ENCODE measurements at places on chromosomes 11 and 22. TPM values are rescaled to one million over a fixed set of nuclear protein-coding genes. Genes with fewer than 3 reads are reported as not detected.

Gene AP1B1
- 74.1 TPM for total RNA-seq

Gene DDIAS
- 1.6 TPM for total RNA-seq

- ATAC-seq, result no peak
These were observed 2.3 kb upstream of the XBP1 start for GRCh38 chr22:28802595-28803123.

DNA sequence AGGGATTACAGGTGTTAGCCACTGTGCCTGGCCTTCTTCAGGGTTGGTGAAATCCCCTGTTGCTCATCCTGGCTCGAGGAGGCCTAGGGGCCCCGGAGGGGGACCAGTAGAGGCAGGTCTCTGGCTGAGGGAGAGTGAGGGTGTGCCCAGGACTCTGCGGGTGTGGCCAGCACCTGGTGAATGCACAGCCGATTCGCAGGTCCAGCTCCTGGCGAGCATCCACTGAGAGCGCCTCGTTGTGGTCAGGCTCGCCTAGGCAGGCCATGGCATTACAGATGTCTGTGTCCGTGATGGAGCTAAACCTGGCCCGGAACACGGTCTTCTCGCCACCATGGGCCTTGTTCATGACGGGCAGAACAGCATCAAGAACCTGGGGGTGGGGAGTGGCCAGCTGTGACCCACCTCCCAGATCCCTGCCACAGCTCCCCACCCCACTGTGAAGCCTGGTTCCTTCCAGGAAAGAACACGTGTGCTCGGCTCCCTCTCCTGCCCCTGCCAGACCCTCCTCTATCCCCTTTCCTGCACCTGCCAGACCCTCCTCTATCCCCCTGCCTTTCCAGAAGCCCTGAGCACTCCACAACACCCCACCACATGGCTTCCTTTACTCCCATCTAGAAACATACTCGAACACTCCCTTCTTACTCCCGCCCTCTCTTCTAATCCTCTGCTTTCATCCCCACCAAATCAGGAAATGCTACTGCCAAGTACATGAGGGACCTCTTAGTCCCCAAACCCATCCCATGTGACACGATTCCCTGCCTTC, 12.4 kb downstream of the TOP3B start:
- no peak for ATAC-seq

Gene KRTAP5-11
- total RNA-seq, result not detected

DNA sequence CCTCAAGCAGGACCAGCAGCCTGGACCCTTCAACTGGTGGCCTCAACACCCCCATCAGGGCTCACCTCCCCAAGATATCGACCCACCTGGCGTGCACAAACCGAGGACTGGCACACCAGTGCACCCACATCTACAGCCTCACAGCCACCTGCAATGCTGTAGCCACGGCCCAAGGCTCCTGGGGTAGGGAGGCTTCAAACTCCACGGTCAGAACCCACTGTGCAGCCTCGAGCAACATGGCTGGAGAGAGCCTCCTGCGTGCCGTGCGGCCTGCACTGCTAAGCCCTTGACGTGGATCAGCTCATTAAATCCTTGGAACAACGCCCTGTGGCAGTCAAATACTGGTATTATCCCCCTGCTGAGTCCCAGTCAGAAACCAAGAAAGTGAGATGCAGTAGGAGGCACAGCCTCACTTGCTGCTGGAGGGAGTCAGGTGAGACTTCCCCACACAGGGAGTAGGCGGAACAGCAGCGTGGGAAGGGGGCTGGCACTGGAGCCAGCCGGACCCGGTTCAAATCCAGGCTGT, 4.6 kb downstream of the CARD10 start:
- no peak for ATAC-seq

Gene OR5B12
- not detected for total RNA-seq

DNA sequence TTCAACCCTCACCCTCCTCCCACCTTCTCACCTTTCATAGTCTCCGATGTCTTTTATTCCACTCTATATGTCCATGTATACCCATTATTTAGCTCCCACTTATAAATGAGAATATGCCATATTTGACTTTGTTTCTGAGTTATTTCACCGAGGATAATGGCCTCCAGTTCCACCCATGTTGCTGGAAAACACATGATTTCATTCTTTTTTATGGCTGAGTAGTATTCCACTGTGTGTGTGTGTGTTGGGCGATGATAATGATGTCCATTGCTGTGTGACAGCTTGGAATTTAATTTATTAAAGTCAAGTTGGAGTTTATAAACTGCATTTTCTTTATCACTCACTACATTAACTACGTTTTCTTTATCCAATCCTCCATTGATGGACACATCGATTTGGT, 3.2 kb upstream of the HINFP start:
- no peak for ATAC-seq

DNA sequence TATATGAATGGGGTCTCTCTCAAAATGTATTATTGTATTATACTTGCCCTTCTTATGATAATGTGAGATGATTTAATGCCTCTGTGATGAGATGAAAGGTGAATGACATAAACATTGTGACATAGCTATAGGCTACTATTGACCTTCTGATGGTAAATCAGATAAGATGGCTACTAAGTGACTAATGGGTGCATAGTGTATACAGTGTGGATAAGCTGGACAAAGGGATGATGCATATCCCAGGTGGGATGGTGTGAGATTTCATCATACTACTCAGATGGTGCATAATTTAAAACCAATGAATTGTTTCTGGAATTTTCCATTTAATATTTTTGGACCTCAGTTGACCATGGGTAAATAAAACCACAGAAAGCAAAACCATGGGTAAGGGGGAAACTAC, 243.5 kb downstream of the SBF2 start:
- no peak for ATAC-seq

Gene IL18
- total RNA-seq, result 16.9 TPM

Gene PKDREJ
- not detected for total RNA-seq

DNA sequence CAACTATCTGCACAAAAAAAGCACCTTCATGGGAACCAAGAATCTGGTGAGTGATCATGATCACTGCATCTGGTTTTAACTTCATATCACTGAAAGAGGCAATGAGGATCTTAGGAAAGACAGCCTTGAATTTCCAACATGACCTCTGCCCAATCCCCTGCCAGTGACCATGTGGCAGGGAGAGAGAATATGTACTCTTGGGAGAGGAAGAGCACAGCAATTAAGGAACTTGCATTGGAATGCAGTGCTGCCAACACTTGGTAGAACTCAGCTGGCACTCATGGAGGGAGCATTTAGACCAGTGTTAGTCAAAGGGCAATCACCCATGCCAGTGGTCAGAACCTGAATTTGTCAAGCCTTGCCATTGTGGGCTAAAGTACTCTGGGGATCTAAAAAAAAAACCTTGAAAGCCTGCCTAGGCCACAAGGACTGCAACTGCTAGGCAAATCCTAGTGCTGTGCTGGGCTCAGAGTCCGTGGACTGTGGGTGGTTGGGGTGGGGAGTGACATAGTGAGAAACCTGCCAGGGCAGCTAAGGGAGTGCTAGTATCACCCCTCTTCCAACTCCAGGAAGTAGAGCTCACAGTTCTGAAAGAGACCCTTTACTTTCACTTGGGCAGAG, 23.1 kb downstream of the JRKL start:
- no peak for ATAC-seq
